ENCODE measurements at places on chromosomes 6 and 20. TPM values are rescaled to one million over a fixed set of nuclear protein-coding genes. Genes with fewer than 3 reads are reported as not detected.

Gene CHRNA4
- total RNA-seq: not detected

Gene OLIG3
- not detected for total RNA-seq

Gene POU5F1
- total RNA-seq: not detected

Gene SCRT2
- not detected for total RNA-seq

Gene WFDC5
- not detected for total RNA-seq
